Adrenal gland (tissue), 19 donors: ENCODE measurements at places on chromosomes 16 and 17. TPM values are rescaled to one million over a fixed set of nuclear protein-coding genes. Genes with fewer than 3 reads are reported as not detected.
A peak's percentile ranks its signal among the peaks of the same experiment; 100 is the strongest.

DNA sequence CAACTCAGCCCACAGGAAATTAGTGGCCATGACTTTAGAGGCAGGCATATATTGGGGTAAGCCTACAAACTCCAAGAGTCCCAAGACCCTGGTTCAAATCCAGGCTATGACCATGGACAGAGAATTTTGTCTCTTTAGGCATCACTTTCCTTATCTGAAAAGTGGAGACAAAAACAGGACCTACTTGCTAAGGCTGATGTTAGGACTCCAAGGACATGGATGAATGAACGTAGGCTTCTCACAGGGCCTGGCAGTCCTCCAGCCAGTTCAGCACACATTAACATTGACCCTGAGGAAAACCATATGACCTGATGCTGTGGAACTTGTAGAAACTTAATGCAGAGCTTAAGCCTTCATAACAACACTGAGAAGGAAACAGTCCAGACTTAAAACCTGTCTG lies 1.4 kb downstream of the FKBP10 start:
- H3K4me3 ChIP-seq, result no peak overlapping the region
- H3K27me3 ChIP-seq, result no peaks in the 10 kb centered on the region
- peaks cover 20% of the 10 kb centered on the region for H3K4me1 ChIP-seq

DNA sequence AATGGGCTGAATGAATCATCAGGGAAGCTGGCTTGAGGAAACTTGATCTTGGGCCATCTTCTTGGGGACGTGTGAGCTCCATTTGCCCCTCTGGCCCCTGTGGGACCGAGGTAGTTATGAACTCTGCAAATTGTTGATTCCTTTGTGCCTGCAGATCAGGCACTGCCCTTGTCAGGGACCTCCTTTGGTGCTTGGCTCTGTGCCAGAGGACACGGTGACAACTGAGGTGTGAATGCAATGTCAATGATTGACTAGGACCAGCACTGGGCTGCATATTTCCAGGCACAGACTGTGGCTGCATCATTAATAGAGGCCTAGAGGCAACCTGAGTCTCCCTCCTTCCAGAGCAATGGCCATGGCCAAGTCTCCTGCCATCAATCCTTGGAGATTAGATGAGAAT lies 23.8 kb downstream of the PDILT start:
- H3K4me1 ChIP-seq, result no peaks in the 10 kb centered on the region
- H3K4me3 ChIP-seq, result no peak overlapping the region
- H3K27me3 ChIP-seq, result no peaks in the 10 kb centered on the region

GRCh38 chr16:14475370-14476139 lies 154.5 kb downstream of the PARN start:
- H3K27ac ChIP-seq, result no peak overlapping the region
- DNase-seq, result no peak
- H3K4me3 ChIP-seq, result no peak overlapping the region
- no peaks in the 10 kb centered on the region for H3K36me3 ChIP-seq
- H3K27me3 ChIP-seq, result no peaks in the 10 kb centered on the region
- H3K4me1 ChIP-seq, result no peaks in the 10 kb centered on the region

GRCh38 chr17:42518046-42518754 lies 17.8 kb upstream of the NAGLU start:
- peaks cover 41% of the 10 kb centered on the region for H3K36me3 ChIP-seq
- no peak overlapping the region for H3K4me3 ChIP-seq
- H3K4me1 ChIP-seq, result peaks cover 56% of the 10 kb centered on the region
- H3K27ac ChIP-seq, result peak overlapping the region; percentile 99

DNA sequence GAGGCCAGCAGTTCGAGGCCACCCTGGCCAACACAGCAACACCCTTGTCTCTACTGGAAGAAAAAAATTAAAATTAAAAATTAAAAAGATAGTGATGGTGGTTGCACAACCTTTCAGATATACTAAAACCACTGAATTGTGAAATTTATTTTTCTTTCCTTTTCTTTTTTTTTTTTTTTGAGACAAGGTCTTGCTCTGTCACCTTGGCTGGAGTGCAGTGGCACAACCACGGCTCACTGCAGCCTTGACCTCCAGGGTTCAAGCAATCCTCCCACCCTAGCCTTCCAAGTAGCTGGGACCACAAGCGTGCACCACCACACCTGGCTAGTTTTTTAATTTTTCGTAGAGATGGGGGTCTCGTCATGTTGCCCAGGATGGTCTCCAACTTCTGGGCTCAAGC lies 254.4 kb downstream of the SLC39A11 start:
- H3K36me3 ChIP-seq, result no peaks in the 10 kb centered on the region
- no peak for DNase-seq
- no peaks in the 10 kb centered on the region for H3K4me1 ChIP-seq
- no peak overlapping the region for H3K27ac ChIP-seq
- no peak overlapping the region for H3K4me3 ChIP-seq

EXOC3L1 gene
- total RNA-seq, result 27.2 TPM

TPSG1 gene
- 5.5 TPM for total RNA-seq

SLC35G6 gene
- total RNA-seq, result not detected

MYH13 gene
- not detected for total RNA-seq
